ENCODE measurements at places on chromosomes 5 and 9.

GRCh38 chr5:67770431-67771025 is 445.0 kb upstream of the PIK3R1 start:
- DNase-seq: no peak

- peak; percentile 66 for DNase-seq
Measured at GRCh38 chr9:88578121-88579049, 43.4 kb downstream of the NXNL2 start.

- no peak for DNase-seq
Measured at GRCh38 chr5:54086191-54086590, 224.2 kb downstream of the ARL15 start.

DNA sequence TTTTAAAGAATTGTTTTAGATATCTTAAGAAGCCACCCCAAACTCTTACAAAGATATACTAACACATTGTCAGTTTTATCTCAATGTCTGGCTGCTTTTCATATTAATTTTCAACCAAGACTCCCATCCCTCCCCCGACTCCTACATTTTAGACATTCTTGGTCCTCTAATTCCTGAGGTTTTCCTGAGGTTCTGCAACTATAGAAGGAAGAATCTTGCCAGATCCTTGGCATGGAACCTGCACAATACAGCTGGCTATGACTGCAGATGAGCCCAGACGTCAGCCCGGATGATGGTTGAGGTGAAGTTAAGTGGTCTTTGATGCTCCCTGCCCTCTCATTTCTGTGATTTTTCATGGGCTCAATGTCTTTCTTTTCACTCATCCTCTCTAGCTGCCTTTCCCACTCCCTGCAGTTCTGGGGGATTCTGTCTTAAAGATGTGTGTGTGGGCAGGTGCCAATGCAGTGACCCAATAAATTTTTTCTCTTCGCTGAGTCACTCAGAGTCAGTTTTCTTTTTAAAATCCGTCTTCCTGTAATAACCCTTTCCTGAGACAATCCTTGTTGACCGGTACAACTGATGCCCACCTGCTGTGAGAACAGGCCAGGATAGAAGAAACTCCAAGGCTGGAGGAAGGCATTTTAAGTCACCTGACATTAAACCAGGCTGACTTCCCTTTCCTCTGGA is 237.8 kb upstream of the GAS1 start:
- DNase-seq: no peak

- no peak for DNase-seq
Measured at GRCh38 chr5:9785751-9786150, 155.6 kb upstream of the TAS2R1 start.

DNA sequence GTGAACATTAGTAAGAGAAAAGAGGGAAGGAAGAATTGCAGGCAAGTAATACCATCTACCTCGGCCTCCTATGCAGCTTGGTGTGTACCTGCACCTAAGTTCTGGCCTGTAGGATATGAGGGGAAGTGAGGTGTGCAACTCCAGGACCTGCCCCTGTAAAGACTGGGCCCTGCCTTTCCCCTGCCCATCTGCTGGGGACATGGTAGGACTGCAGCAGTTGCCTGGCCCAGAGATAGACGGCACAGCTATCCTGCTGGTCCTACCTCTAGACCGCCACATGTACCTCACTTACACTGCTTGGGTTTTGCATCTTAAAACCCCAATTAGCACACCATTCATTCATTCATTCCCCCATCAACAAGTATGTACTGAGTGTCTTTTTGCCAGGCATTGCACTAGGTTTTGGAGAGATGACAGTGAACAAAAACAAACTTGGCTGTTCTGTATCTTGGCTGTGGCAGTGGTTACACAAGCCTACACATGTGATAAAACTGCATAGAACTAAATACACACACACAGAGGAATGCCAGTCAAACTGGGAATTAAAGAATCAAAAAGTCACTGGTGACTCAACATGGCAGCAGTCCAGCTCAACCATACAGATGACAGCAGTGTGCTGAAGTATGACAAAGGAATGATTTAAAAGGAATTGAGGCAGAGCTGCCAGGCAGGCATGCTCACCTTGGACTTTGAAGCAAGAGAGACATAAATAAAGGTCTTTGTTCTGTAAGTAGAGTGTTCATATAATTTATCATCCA is 23.3 kb upstream of the MGAT1 start:
- no peak for DNase-seq

GRCh38 chr5:126576974-126577373 is 18.0 kb downstream of the ALDH7A1 start:
- no peak for DNase-seq

All from iPS DF 6.9 (cell line).